ENCODE measurements at places on chromosomes 1 and 21.

DNA sequence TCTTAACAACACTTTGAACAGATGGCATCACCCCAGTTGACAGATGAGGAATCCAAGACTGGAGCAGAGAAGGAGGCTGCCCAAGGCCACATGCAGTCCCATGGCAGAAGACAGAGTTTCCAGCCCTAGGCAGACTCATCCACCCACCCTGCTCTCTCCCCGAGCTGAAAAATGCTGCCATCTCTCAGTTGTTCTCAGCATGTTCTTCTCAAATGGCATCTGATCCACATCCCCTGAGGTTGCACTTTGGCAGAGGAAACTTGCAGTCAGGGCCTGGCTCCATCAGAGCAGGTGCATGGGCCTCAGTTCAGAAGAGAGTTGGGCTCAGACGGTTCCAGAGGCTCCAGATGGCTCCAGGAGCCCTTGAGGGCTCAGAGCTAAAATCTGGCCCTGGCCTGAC, 709.4 kb downstream of the MATN1 start:
- DNase-seq = no peak

GRCh38 chr21:35333831-35334618, 284.9 kb upstream of the RUNX1 start:
- DNase-seq = no peak

DNA sequence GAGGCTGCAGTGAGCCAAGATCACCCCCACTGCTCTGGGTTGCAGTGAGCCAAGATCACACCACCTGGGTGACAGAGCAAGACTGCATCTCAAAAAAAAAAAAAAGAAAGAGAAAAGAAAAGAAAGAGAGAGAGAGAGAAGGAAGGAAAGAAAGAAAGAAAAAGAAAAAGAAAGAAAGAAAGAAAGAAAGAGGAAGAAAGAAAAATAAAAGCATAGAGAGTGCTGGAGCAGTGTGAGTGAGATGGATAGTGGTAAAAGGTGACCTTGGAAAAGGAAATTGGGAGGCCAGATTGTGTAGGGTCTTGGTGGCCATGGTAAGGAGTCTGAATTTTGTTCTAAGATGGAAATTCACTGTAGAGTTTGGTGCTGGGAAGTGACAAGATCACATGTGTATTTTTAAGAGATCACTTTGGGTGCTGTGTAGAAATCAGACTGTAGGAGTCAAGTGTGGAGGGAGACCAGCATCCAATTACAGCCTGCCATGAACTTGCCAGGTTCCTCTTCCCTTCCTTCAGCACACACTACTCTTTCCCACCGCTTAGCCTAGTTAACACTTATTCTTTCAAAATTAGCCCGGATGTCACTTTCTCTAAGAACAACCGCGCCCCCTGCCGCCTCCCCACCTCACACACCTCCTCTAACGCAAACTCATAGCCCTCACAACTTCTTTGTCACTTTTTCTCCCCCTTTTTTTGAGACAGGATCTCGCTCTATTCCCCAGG, 17.9 kb downstream of the MTX1 start:
- no peak for DNase-seq

DNA sequence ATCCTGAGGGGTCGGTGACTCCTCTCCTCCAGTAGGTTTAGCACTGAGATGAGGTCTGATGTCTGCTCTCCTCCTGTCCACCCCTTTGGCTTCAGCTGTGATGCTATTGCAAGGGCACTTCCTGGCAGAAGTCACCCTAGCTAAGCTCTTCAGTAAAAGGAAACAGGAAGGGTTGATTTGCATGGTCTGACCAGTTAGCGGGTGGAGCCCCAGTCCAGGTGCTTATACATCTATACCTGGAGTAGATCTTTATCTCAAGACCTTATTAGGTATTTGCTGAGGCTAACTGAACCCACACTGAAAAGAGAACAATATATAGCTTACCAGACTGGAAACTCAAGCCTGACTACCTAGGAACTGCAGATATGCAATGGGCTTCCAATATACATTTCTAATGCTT, 28.9 kb upstream of the NFASC start:
- DNase-seq = no peak

- DNase-seq = no peak
Measured at GRCh38 chr1:111789666-111790316, 34.1 kb downstream of the DDX20 start.

GRCh38 chr1:226411619-226412018, 3.7 kb upstream of the PARP1 start:
- no peak for DNase-seq

GRCh38 chr1:62417351-62417999, 19.4 kb upstream of the USP1 start:
- no peak for DNase-seq

DNA sequence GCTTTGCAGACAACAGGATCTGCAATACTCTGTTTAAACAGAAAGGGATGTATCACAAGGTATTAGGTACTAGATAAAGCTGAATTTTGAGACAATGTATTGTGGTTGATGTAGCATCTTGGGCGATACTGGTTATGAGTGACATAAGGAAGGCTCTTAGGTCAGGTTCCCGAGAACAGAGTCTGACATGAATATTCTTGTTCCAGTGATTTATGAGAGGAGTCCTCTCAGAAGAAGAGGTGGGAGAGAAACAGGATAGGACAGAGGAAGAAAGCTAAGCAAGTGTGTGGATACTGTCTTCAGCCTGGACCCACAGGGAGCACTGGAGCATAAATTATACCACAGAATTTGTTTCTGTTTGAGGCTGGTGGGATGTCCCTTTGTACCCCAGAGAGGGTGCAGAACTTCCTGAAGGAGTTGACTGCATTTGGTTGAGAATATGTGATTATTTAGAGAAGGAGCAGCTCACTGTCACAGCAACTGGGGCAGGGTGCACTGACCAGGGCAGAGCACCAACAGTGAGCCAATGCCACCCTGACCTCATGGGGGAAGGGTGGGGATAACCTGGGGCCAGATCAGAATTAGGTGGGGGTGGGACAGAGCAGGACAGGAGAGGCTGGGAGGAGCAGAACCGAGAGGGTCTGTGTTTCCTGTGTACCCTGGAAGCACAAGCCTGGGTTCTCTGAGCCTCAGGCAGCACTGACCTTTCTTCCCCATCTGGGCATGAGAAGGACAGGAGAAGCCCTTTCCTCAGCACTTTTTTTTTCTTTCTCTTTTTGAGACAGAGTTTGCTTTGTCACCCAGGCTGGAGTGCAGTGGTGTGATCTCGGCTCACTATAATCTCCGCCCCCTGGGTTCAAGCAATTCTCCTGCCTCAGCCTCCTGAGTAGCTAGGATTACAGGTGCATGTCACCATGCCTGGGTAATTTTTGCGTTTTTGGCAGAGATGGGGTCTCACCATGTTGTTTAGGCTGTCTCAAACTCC, 36.3 kb upstream of the SLC6A9 start:
- no peak for DNase-seq

DNA sequence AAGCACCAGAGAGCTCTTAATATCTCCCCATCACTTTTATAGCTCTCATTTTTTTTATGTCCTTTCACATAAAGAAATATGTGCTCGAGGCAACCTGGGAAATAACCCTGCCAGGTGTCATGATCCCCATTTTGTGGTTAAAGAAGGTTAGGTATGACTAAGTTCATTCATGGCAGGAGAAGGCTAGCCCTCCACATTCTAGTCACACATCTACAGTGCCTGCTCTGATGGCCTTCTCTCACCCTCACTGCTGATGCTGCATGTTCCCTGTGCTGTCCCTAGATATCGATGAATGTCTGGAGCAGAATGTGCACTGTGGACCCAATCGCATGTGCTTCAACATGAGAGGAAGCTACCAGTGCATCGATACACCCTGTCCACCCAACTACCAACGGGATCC, 187.5 kb downstream of the TPR start:
- DNase-seq = no peak

- DNase-seq = no peak
Measured at GRCh38 chr1:210757677-210758076, 376.3 kb downstream of the KCNH1 start.

- no peak for DNase-seq
Measured at GRCh38 chr1:245432228-245432875, 277.6 kb downstream of the KIF26B start.

- no peak for DNase-seq
Measured at GRCh38 chr1:50066806-50067205, 41.9 kb upstream of the ELAVL4 start.

DNA sequence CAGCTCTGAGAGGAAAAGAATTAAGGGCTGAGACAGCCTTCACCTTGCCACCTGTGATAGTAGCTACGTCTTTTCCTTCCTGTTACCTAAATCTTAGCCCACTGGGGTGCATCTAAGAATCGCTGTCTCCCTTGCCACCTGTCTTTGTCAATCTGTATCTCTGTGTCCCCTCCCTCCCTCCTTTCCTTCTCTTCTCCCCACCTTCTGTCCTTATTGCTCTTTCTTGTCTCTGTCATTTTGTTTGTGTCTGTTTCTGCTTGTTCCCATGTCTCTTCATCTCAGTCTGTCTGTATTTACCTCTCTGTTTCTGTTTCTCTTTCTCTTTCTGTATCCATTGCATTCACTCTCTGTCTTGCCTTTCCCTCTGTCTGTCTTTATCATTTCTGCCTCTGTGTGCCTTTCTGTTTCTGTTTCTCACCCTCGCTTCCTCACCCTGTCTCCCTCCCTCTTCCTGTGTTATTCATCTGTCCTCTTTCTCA, 30.2 kb downstream of the SLC22A15 start:
- no peak for DNase-seq

DNA sequence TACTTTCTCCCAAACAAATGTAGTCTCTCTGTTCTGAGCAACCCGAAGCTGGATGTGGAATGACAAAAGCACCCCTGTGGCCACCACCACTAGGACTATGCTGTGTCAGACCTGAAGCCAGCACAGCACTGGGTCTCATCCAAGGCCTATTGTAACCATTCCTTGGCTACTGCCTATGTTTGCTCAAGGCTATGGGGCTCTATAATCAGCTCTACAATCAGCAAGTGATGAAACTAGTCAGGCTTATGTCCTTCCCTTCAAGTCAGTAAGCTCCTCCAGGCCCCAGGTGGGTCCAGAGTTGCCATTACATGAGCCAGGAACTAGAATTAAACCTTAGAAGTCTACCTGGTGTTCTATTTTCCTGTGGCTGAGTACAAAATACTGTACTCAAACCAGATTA, 370.2 kb downstream of the TBX15 start:
- no peak for DNase-seq

DNA sequence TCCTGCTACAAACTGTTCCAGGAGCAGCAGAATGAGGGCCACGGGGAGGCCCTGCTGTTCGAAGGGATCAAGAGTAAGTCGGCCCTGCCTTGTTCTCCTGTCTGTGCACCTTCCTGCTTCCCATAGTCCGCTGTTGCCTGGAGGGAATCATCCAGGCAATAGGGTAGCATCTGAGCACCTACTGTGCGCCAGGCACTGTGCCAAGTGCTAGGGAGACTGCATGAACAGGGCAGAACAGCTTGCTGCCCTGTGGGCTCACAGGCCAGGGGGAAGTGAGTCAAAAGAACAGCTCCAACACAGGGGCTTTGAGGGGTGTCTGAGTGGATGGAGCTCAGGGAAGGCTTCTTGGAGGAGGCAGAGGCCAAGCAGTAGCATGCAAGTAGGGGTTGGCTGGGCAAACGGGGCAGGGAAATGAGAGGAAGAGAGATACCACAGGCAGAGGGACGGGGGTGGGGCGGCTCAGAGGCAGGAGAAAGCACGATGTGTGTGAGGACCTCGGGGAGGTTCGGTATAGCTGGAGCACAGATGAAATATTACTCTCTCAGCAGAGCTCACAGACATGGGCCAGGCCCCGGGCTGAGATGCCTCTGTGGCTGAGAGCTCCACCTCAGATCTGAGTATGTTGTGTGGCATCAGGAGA, 15.5 kb upstream of the PADI6 start:
- DNase-seq = no peak

DNA sequence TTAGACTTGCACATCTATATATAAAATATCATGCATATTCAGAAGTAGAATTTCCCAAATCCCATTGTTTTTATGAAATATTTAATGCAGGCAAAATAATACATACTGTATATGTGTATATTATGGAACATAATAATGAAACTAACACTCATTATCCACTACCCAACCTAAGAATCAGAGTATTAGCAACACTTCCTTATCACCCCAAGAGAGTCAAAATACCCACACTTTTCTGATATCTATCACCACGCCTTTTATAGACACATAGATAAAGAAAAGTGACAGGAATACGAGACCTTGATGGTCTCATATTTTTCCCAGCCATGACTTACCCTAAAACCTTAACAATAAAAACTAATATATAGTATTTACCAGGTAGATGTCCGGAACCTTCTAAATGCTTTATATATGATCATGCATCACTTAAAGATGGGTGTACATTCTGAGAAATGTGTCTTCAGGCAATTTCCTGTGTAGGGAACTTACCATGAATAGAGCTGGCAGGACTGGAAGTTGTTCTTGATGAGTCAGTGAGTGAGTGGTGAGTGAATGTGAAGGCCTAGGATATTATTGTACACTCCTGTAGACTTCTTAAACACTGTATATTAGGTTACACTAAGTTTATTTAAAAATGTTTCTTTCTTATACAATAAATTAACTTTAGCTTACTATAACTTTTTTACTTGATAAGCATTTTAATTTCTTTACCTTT, 45.5 kb downstream of the TNFSF4 start:
- no peak for DNase-seq

DNA sequence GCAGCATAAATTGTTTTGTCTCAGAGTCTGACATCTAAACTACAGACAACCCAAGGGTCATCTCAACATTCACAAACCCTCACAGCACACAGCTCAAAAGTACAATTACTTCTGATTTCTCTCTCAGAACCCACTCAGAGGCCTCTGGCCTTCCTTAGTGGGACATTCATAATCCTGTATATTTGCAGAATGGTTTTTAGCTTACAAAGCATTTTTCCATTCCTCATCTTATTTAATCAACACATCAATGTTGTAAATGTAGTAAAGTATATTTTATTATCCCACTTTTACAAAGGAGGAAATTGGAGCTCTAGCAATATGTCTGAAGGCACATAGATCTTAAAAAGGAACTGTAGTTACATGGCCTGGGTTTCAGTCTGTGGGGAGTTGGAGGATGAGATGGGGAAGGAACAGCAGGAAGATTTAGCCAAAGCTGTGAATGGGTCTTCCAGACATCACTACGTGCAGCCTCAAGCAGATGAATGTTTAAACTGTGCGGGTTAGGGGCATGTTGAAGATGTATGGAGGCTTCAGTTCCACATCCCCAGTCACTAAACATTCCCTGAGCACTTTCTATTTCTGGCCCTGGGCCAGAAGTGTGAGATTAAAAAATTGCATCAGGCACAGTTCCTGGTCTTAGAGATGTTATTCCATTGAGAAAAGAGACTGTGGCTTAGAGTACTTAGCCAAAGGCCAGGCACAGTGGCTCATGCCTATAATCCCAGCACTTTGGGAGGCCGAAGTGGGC, 13.3 kb downstream of the AKNAD1 start:
- DNase-seq = no peak
